WTC11 (cell line): ENCODE measurements at places on chromosomes 3 and 15. TPM values are rescaled to one million over a fixed set of nuclear protein-coding genes. Genes with fewer than 3 reads are reported as not detected.

Gene CRYBG3
- total RNA-seq: 12.6 to 13.6 TPM (median 13.3 TPM) in 3 replicates

Gene LARP6
- 14.7 to 17.5 TPM (median 15.2 TPM) in 3 replicates for total RNA-seq

Gene GPR171
- total RNA-seq: 0.17 to 0.32 TPM in 2 of 3 replicates, not detected in the other

Gene FBXW12
- 1.9 to 2.5 TPM (median 2.0 TPM) in 3 replicates for total RNA-seq

Gene TBC1D5
- total RNA-seq: 26.1 to 32.9 TPM (median 28.8 TPM) in 3 replicates

Gene CYP11A1
- total RNA-seq: 3.4 to 4.1 TPM (median 3.8 TPM) in 3 replicates

Gene PYGO1
- 0.46 to 0.55 TPM (median 0.50 TPM) in 3 replicates for total RNA-seq

Gene ZKSCAN7
- total RNA-seq: 8.3 to 9.4 TPM (median 8.9 TPM) in 3 replicates

Gene HAUS2
- total RNA-seq: 17.9 to 23.2 TPM (median 20.0 TPM) in 3 replicates

Gene CRYGS
- total RNA-seq: 1.7 to 2.9 TPM (median 1.9 TPM) in 3 replicates

Gene TBL1XR1
- total RNA-seq: 133 to 148 TPM (median 139 TPM) in 3 replicates

Gene ROPN1B
- total RNA-seq: 0.09 to 0.13 TPM in 2 of 3 replicates, not detected in the other

Gene MGLL
- total RNA-seq: 0.73 to 0.96 TPM (median 0.94 TPM) in 3 replicates

DNA sequence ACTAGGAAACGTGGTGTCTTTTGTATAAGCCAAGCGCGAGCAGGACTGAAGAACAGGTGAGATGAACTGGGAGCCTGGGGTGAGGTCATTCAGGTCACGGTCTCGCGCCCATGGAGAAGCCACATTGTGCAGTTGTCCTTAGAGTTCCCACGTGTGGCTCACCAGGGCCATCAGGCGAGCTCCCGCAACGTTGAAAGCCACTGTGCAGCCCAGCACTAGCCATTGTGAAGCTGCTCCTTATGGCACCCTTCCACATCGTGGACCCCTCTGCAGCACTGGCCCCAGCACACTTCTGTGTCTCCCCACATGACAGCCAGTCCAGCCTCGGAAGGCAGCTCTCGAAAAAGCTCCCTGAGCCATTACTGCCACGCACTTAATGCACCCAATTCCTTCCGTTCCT, 7.6 kb upstream of the APBA2 start:
- peaks cover 13% of the 10 kb centered on the region for H3K4me1 ChIP-seq
- no peak for DNase-seq
- H3K36me3 ChIP-seq: no peaks in the 10 kb centered on the region

- no peaks in the 10 kb centered on the region; the same call in 1 of the 2 replicates for H3K27me3 ChIP-seq
- peaks cover 16% of the 10 kb centered on the region for H3K4me1 ChIP-seq
- no peak overlapping the region for H3K4me3 ChIP-seq
- peak; percentile 48 for DNase-seq
- H3K27ac ChIP-seq: no peak overlapping the region
These were observed 135.4 kb downstream of the RAB11A start for GRCh38 chr15:66004618-66005262.

DNA sequence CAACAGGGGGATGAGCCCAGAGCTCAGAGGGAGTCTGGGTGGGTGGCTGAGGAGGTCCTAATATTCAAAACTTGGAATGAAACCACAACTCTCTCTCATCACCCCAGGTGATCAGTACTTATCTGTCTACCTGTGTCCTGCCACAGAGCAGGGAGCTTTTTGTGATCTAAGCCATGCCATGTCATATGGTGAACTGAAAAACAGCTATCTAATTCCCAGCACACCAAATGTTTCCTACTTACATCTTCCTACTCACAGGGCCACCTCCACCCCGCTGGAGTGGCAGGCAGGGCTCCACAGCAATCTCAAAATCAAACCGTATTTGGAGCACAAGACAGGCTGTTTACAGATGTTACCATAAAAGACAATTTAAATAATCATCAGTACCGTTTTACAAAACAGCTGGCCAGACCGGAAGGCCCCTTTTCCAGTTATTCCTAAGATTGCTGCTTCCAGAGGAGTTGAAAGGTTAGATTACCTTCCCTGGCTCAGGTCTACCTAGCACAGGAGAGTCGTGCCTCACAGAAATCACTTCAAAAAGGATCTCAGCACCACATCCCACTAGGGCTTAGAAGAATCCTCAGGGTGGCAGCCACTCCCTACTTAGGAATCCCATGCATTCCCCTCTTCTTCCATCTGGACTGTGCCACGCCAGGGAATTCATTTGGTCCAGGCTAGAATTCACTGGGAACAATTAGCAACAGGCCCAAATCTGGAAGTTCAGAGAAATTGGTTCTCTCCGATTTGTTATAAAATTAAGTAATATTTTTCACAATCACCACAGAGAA, 226.6 kb upstream of the IL12A start:
- peaks cover 17% of the 10 kb centered on the region for H3K27me3 ChIP-seq
- no peak for DNase-seq
- no peak overlapping the region for H3K27ac ChIP-seq
- peak overlapping the region; percentile 94 for H3K4me3 ChIP-seq
- peaks cover under 1% of the 10 kb centered on the region; the same call in 1 of the 2 replicates for H3K36me3 ChIP-seq

GRCh38 chr3:152349392-152349791, 80.7 kb downstream of the MBNL1 start:
- no peak for DNase-seq
- no peaks in the 10 kb centered on the region for H3K36me3 ChIP-seq
- H3K4me3 ChIP-seq: no peak overlapping the region
- H3K27ac ChIP-seq: no peak overlapping the region
- H3K27me3 ChIP-seq: no peaks in the 10 kb centered on the region

GRCh38 chr3:120022729-120023128, 71.5 kb downstream of the GSK3B start:
- no peaks in the 10 kb centered on the region for H3K27me3 ChIP-seq
- H3K36me3 ChIP-seq: no peaks in the 10 kb centered on the region
- H3K27ac ChIP-seq: no peak overlapping the region
- no peak overlapping the region for H3K4me3 ChIP-seq
- H3K4me1 ChIP-seq: peaks cover 37% of the 10 kb centered on the region
- no peak for DNase-seq

DNA sequence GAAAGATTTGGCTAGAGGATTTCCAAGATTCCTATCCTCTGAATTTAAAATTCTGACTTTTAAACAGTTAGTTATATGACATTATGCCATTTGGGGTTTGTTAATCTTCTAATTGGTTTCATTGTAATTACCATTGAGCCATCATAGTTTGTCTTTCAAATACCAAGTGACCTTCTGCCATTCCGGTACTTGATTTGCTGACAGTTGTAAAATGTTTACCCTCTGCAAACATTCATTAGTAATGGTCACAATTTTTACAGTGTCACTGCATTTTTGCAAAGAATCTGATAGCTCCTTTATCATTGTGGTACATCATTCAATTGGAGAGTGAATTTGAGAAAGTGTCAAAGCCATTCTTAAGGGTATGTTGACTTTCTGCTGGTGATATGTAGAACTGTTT, 645.0 kb upstream of the TBL1XR1 start:
- H3K4me3 ChIP-seq: no peak overlapping the region
- no peak overlapping the region for H3K27ac ChIP-seq
- H3K36me3 ChIP-seq: no peaks in the 10 kb centered on the region
- no peaks in the 10 kb centered on the region for H3K27me3 ChIP-seq

DNA sequence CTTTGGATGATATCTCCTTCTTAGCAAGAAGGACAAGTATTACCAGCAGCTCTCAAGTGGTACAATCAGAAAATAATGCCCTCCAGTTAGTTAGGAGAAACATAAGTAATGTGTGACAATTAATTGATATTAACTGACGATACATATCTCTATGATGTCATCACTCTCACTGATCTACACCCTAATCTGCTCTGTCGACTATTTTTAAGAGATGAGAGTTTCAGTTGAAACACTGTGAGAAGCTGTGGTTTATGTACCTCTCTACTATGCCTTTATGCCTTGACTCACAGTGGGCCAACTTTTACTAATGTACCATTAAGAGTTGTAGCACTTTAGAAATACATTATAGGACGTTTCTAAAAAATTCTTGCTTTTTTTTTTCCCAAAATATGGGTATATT, 8.6 kb downstream of the CEP152 start:
- peaks cover 45% of the 10 kb centered on the region for H3K4me1 ChIP-seq
- H3K4me3 ChIP-seq: no peak overlapping the region
- H3K27me3 ChIP-seq: no peaks in the 10 kb centered on the region
- no peak overlapping the region for H3K27ac ChIP-seq
- DNase-seq: no peak

GRCh38 chr15:40182358-40183029, 21.6 kb downstream of the BUB1B start:
- DNase-seq: no peak
- no peak overlapping the region for H3K4me3 ChIP-seq
- H3K27me3 ChIP-seq: no peaks in the 10 kb centered on the region
- peaks cover 80% of the 10 kb centered on the region for H3K36me3 ChIP-seq
- no peaks in the 10 kb centered on the region for H3K4me1 ChIP-seq

GRCh38 chr3:52396011-52396906, 48.6 kb downstream of the SEMA3G start:
- DNase-seq: no peak
- 0 out of 2 replicates have a peak, but pooled peaks cover under 1% of the 10 kb centered on the region for H3K36me3 ChIP-seq
- no peak overlapping the region for H3K27ac ChIP-seq
- peaks cover 5% of the 10 kb centered on the region; the same call in 1 of the 2 replicates for H3K27me3 ChIP-seq

- H3K36me3 ChIP-seq: peaks cover 22% of the 10 kb centered on the region
- H3K4me3 ChIP-seq: no peak overlapping the region
- H3K27ac ChIP-seq: no peak overlapping the region
These were observed 84.9 kb upstream of the NEO1 start for GRCh38 chr15:72967397-72967796.

DNA sequence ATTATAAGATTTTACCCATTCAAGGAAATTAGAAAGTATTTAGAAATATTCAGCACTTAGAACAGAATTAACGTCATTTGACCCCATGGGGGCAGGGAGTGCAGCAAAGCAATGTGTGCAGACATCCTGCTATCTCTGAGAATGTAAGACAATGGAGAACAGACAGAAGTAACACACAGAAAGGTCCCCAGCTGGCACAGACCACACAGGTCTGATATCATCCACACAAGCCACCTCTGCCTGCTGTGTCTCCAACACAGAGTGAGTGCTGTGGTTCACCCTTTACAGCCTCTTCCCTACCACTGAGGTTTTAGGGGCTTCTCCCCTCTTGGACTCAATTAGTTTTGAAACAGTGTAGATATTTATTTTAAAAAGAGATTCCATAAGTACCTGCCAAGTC, 16.1 kb downstream of the TXNRD3 start:
- no peaks in the 10 kb centered on the region for H3K36me3 ChIP-seq
- no peaks in the 10 kb centered on the region for H3K27me3 ChIP-seq
- no peak overlapping the region for H3K27ac ChIP-seq

DNA sequence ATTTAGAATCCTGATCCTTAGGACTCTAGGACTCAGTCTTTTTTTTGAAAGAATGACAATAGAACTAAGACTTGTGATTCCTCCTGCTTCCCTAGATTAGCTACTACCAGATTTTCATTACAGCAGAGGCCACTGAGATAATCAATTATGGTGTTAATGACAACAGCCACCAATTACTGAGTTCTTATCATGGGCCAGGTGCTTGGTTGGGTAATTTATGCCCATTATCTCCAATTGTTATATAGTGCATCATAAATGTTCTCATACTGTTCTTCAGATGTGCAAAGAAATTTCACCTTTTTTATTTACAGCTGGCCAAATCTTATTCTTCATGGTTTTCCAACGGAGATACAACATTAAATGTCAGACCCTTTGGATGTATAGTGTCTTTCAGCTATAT, 162.9 kb upstream of the CMC1 start:
- no peak overlapping the region for H3K27ac ChIP-seq
- H3K27me3 ChIP-seq: peaks cover 24% of the 10 kb centered on the region
- no peak for DNase-seq
- H3K4me1 ChIP-seq: peaks cover 85% of the 10 kb centered on the region
- no peaks in the 10 kb centered on the region for H3K36me3 ChIP-seq

- H3K27ac ChIP-seq: no peak overlapping the region
- no peak overlapping the region for H3K4me3 ChIP-seq
- H3K4me1 ChIP-seq: peaks cover 6% of the 10 kb centered on the region
- H3K27me3 ChIP-seq: no peaks in the 10 kb centered on the region
- peak; percentile 83 for DNase-seq
These were observed 34.5 kb downstream of the PLA2G4D start for GRCh38 chr15:42059661-42060476.

DNA sequence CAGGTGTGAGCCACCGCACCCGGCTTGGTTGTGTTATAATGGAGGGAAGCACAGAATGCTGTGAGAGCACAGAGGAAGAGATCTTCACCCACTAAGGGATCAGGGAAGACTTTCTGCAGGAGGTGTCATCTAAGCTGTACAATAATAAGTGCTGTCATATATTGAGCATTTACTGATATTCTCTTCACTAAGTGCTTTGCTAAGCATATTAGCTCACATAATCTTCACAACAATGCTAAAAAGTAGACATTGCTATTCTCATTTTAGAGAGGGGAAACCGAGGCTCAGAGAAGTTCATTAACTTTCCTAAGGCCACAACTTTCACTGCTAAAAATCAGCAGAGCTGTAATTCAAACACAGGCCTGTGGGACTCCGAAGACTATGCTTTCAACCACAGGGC, 115.3 kb downstream of the CORO2B start:
- no peak overlapping the region for H3K27ac ChIP-seq
- H3K4me3 ChIP-seq: no peak overlapping the region
- peaks cover 6% of the 10 kb centered on the region; the same call in 1 of the 2 replicates for H3K36me3 ChIP-seq
- no peak for DNase-seq

GRCh38 chr3:37993820-37994638, 3.4 kb downstream of the VILL start:
- DNase-seq: peak; percentile 60
- H3K27ac ChIP-seq: no peak overlapping the region; the same call in 1 of the 2 replicates
- peak overlapping the region; percentile 85 for H3K4me3 ChIP-seq
- H3K36me3 ChIP-seq: peaks cover 2% of the 10 kb centered on the region; the same call in 1 of the 2 replicates

- peaks cover 2% of the 10 kb centered on the region; the same call in 1 of the 2 replicates for H3K27me3 ChIP-seq
- H3K36me3 ChIP-seq: no peaks in the 10 kb centered on the region
- no peak for DNase-seq
- peaks cover 42% of the 10 kb centered on the region for H3K4me1 ChIP-seq
These were observed 514.4 kb upstream of the PROK2 start for GRCh38 chr3:72299321-72299802.
